NCI-H2107 (cell line): ENCODE measurements at places on chromosomes 3 and 15.

- peak; percentile 36 for DNase-seq
Observed at GRCh38 chr3:184156522-184156955, 1.4 kb downstream of the DVL3 start.

GRCh38 chr3:98709441-98709840 lies 53.7 kb upstream of the ST3GAL6 start:
- no peak for DNase-seq

DNA sequence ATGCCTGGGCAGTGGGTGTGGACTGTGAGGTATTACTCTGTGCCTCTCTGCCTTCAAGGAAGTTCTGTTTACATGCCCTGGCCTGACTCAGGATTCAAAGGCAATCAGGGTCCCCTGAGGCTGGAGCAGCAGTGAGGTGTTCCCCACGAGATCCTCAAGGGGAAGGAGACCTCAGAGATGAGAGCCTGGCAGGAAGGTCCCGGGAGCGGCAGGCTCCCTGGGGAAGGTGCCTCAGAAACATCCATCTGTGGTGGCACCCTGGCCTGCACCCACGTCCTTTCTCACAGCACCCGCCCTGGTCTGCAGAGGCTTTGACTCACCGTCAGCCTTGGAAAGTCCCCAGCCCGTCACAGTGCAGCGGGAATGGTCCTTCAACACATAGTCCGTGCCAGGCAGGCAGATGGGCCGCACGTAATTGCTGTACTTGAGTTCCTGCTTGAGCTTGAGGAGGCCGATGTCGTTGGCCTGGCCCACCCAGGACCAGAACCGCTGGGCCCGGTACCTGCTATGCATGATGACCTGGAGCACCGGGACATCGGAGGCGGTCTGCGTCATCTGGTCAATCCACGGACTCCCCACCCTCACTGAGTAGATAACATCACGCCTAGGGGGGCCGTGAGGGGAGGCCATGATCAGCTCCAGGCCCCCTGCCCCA lies 3.6 kb downstream of the PRSS50 start:
- no peak for DNase-seq

DNA sequence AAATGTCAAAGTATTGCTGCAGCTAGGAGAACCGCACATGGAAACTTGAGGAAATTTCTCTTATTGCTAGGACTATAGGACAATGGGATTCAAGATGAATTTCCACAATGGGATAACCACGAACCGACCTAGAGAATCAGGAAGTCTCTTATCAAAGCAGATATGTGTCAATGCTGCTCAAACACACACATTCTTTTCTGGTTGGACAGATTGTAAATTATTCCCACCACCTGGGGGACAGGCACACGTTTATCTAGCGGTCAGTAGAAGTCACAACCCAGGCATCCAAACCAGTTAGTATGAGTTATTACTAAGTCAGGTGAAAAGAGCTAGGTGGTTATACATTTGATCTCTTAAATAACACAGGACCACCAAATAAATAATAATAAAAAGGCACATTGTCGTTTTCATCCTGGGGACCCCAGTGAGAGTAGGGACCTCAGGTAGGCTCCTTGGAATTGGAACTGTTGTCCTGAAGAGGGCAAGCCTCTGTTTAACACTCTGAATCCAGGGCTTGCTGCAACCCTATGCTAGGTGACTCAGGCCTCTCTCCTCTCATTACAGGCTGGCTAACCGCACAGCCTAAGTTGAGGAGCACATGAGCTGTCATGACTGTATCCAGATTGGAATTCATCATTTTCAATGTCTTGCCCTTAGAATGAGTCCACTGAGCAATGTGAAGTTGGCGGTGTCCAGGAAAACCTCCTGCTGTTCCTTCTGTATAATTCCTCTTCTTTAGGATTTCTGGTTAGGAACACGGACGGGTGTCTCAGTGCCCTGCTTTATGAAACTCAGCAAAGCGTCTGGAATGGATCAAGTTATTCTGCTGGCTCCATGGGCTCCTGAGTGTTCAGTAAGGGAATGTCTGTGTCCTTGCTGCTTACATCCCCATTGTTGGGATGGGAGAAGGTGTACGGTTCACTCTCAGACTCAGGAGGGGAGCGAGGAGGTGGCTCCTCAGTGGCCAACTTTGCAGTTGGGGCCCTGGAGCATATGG lies 59.0 kb downstream of the CLEC3B start:
- DNase-seq: no peak

DNA sequence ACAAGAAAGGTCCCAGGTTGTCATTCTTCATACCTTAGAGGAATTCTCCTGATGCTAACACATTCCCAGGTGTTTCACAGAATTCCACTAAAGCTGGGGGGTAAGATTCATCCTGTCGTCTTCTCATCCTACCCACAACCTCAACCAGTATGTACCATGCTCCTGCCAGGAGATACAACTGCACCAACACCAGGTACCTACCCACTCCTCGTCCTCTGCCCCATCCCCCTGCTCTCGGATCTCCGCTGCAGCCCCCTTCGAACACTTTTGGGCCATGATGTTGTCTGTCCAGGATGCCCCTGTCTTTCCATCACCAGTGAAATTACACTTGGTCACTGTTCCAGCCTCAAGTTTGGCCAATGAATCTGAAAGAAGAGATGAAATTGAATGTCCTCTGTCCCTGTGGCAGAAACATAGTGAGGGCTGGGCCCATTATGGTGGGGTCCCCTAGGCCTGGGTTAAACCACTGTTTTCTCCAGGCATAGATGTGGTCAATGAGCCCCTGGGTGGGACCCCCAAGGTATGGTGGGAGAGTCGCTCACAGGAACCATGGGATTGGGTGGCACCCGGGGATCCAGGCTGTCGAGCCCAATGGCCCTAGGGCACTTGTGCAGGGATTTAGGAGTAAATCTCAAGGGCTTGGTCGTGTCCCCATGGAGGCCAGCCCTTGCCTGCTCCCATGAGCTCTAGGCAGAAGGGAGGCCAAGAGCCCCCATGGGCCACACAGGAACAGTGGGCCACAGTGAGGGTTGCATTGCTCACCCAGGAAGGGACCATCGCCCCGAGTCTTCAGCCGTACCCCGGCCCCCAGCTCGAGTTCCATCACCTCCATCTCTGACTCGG lies 9.4 kb upstream of the AP3S2 start:
- DNase-seq: no peak

- no peak for DNase-seq
Observed at GRCh38 chr15:78387246-78388037, 47.3 kb downstream of the CRABP1 start.

GRCh38 chr15:42100021-42100800 lies 5.8 kb upstream of the PLA2G4D start:
- DNase-seq: no peak

- DNase-seq: no peak
Observed at GRCh38 chr15:72751751-72752455, 31.7 kb downstream of the ADPGK start.

- no peak for DNase-seq
Observed at GRCh38 chr15:66815318-66815717, 113.3 kb downstream of the SMAD6 start.

- no peak for DNase-seq
Observed at GRCh38 chr15:101409621-101410020, 79.9 kb downstream of the PCSK6 start.

GRCh38 chr3:99663977-99664376 lies 25.6 kb downstream of the COL8A1 start:
- DNase-seq: no peak
